ENCODE measurements at places on chromosomes 11 and 22.

- DNase-seq = peak; percentile 97
Observed at GRCh38 chr11:111878849-111879636, at the start of the genes CFAP68 and FDXACB1. Gene CFAP68, plus strand, starts transcription at chr11:111879541. Its CDS starts 20 bp downstream, at chr11:111879561. Gene FDXACB1, minus strand, starts transcription at chr11:111879165. Its CDS starts 33 bp downstream, at chr11:111879132.

DNA sequence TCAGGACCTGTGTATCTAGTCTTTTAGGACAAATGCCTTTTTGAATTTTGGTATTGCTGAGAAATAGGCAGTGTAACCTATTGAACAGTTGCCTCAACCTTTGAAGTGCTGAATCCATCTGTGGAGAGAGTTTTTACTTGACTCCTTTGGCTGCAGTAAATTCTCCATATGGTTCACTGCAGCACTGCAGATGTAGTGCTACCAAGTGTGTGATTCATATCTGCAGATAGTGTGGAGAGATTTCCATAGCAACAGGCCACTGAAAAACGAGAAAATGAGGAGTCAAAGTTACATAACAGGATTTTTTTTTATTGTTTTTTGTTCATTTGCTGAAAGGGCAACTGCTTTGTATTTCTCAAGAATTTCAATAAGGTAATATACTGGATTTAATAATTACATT is 356.1 kb downstream of the RAB38 start:
- DNase-seq = no peak

- no peak for DNase-seq
Observed at GRCh38 chr11:116278076-116278475, 494.7 kb downstream of the BUD13 start.

DNA sequence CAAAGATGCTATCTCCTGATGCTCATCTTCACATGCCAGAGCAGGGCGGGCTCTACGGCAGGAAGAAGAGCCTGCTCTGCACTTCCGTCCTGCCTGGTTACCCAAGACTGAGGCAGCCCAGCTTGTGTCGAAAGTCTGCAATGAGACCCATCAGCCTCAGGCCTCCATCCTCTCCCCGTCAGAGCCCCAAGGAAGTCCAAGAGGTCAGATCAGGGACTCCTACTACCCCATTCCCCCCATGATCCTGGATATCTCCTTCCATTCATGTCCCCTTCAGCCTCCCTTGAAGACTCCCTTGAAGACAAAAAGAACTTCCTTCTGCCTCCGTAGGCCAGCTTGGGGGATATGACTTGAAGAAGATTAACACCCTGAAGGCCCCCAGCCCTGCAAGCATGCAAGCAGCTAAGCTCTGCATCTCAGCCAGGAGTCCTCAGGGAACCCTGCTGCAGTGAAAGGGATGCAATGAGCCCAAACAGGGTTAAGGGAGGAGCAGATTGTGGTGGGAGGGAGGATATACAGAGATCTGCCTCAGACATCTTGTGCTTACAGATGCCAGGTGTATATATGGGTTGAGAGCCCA is 85.6 kb downstream of the TRIM29 start:
- DNase-seq = no peak

DNA sequence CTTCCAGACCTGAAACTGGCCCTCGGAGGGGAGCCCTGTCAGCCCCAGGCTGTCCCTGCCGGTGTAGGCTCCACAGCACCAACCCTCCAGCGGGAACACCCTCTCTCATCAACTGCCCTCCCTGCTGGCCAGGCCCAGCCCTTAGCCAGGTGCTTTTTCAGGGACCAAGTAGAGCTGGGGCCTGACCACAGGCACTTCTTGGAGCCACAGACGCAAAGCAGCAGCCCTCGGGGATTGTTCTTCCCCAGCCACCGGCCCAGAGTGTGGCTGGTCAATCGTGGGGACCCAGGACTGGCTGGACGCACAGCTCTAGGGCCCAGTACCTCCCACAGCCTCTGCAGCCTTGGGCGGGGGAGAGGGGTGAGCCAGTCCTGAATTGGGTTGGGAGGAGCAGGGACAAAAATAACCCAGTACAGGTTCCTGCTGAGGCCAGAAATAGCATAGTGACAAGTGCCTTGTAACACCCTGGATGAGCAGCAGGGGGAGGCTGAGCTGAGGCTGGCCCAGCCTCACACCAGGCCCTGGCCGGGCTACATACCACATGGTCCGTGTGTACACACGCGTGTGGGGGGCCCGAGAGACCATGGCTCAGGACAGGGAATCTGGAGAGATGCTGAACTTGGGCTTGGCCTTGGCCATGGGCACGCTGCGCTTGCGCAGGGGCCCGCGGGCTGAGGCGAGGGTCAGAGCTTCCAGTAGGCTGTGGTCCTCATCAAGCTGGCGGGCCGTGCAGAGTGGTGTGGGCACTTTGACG is 2.0 kb downstream of the KCNJ11 start:
- peak; percentile 60 for DNase-seq

DNA sequence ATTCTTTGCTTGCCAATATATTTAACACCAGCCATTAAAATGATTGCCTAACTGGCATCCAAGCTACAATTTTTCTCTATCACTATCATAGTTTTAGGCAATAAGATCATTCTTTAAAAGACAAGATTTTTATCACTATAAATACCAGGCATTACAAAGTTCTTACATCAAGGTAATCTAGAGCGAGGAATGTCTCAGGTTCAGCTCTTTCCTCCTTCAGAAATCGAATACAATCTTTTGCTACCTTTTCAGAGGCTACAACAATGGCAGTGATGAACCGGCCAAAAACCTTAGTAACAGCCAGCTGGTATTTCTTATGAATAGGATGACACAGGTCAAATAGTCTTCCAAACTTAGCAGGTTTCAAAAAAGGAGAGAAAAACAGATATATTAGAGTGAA is 23.9 kb downstream of the SMC1B start:
- no peak for DNase-seq

DNA sequence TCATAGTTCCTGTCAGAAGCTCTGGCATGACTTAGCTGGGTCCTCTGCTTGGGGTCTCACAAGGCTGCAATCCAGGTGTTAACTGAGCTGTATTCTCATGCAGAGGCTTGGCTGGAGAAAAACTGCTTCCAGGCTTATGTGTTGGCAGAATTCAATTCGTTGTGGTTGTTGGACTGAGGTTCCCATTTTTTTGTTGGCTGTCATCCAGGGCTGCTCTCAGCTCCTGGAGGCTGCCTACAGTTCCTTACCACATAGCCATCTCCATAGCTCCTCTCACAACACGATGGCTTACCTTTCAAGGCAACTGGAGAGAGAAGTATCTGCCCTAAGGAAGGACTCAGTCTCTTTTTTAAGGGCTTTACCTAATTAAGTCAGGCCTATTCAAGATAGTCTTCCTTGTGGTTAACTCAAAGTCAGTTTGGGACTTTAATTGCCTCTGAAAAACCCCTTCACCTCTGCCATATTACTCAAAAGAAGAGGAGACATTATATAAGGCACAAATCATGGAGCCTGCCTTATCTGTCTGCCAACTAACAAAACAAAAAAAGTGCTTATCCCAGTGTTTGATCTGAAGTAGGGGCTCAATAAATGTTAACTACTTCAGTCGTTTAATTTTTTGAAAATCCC is 35.2 kb downstream of the OR2AG2 start:
- DNase-seq = no peak

DNA sequence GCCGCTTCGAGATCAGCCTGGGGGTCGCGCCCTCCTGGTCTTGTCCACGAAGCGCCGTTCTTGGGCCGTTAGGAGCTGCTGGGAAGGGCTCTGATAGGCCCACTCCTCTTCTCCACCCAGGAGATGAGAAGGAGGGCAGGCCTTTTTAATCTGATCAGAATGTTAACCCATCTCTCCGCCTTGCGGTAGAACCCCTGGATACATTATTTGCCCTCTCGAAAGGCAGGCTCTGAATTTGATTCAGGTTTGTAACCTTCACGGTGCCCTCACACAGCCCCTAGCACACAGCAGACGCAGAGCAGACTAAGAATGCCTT is at the start of gene CCDC83:
CCDC83 (plus strand) TSS at position 43 of the 316 bp plus-strand sequence. CDS start 9,741 bp downstream, outside the sequence.
- DNase-seq = no peak

DNA sequence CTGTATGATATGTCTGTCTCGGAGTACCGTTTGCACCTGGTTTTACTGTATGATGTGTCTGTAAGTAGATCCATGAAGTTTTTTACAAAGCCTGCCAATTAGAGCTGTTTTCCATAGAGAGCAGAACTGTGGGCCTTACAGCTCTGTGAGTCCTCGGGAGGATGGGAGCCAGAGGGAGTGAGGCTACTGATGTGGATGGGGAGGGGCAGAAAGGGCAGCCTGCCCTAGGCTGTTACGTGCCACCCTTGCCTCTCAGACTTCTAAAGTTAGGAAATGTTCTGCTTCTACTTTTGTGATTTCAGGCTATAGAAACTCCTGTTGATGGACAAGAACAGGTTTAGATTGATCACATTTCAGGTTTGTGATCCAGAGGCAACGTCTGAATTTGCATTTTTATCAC is 105.2 kb downstream of the PPP6R3 start:
- no peak for DNase-seq

Measured in HEK293T (cell line).